IPS DF 6.9 (cell line): ENCODE measurements at places on chromosomes 3 and 15.

DNA sequence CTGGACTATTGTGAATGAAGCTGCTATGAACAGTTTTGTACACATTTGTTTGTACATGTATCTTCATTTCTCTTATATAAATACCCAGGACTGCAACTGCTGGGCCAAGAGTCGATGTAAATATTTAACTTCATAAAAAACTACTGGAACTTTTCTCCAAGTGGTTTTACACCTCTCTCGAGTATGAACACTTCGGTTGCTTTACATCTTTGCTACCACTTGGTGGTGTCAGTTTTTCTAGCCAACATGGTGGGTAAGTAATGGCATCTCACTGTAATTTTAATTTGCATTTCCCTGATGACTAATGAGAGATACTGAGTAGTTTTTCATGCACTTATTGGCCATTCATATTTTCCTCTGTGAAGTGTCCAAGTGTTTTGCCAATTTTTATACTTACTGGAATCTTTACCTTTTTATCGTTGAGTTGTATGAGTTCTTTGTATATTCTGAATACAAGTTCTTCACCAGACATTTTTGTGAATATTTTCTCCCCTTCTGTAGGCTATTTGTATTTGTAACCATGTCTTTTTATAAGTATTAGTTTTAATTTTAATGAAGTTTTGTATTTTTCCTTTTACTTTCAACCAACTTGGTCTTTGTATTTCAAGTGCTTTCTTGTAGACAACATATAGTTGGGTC lies 44.4 kb downstream of the PCOLCE2 start:
- no peak for DNase-seq

- DNase-seq, result no peak
Measured at GRCh38 chr15:67207555-67208207, 46.8 kb downstream of the AAGAB start.

DNA sequence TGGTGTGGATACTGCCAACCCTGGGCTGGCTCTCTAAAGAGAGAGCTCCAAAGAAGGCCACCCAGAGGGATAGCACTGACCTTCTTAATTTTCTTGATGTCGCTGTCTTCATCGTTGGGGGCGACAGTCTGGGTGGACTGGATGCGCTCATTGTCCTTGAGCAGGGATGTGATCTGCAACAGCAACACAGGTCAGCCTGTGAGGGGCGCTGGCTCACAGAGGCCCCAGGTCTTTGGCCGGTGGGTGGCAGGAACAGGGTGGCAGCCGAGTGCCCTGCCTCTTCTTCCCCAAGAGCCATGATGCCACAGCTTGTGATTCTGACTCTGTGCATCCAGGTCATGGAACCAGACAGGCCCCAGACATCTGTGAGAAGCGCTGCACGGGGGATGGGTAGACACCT lies 41.2 kb downstream of the RASGRF1 start:
- DNase-seq, result no peak

- no peak for DNase-seq
Measured at GRCh38 chr3:184466413-184466960, 86.6 kb downstream of the CHRD start.

DNA sequence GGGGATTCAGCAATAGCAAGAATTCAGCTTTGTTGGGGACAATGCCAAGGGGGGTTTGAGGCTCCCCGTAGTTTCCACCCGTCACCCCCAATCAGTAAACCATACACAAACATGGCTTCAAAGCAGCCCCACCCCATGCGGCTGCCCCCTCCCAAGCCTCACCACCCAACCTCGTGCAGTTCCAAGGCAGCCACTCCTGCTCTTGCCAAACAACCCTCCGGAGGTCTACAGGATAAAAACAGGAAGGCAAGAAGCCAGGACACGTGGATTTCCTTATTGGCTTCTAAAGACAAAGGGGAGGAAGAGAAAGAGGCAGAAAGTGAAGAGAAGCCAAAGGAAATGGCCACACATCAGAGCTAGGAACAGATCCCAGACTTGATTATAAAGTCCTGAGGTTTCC lies 121.1 kb downstream of the SHQ1 start:
- no peak for DNase-seq

DNA sequence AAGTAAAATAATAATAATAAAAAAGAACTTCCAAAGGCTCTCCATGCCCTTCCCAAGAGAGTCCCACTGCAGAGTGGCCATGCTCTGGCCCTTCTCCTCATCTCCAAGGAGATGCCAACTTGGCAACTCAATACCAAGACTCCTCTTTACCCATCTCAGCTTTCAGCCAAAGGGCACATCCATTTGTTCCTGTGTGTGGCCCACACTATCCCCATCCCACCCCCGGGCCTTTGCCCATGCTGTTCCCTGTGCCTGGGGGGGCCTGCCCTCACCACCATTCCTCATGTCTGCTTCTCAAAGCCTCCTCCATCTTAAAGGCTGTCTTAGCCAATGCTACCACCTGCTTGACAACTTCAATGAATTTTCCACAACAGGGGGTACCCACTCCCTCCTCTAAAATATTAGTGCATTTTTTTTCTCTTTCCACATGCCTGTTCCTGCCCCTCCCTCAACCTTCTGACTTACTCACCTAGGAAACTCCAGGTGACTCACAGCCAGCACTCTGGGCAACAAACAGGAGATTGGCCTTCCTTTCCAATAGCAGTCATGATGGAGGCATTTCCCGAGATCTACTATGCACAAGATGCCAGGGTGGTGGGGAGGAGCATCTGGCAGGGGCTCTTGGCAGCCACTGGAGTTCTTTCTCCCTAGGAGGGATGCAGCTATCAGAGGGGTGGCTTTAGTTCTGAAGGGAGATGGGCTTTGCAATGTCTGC lies 109.4 kb upstream of the SMAD3 start:
- DNase-seq, result no peak

DNA sequence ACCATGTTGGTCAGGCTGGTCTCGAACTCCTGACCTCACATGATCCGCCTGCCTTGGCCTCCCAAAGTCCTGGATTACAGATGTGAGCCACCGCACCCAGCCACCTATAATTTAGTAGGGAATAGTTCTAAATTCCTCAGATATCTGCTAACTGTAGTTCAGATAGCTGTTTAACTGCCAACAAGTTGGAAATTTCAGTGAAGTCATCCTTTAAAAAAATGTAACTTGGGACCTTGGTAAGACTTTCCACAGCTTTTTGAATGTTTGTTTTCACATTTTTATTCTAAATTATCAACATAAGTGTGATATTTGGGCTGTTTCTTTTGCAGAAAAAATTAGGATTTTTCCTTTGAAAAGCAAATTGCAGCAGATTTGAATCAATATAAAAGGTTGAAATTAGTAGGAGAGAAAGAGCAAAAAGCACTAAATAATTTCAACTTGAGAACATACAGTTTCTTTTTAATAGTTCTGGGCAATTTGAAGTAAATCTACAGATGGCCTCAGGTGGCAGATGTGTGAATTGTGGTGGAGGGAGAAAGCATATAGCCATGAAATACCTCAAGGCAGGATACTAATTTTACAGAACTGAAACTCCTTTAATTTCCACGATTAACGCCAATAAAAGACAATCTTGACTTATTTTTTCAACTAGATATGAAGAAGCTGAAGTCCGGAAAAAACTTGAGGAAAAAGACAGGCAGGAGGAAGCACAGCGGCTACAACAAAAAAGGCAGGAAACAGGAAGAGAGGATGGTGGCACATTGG lies 34.3 kb downstream of the USP8 start:
- DNase-seq, result no peak

DNA sequence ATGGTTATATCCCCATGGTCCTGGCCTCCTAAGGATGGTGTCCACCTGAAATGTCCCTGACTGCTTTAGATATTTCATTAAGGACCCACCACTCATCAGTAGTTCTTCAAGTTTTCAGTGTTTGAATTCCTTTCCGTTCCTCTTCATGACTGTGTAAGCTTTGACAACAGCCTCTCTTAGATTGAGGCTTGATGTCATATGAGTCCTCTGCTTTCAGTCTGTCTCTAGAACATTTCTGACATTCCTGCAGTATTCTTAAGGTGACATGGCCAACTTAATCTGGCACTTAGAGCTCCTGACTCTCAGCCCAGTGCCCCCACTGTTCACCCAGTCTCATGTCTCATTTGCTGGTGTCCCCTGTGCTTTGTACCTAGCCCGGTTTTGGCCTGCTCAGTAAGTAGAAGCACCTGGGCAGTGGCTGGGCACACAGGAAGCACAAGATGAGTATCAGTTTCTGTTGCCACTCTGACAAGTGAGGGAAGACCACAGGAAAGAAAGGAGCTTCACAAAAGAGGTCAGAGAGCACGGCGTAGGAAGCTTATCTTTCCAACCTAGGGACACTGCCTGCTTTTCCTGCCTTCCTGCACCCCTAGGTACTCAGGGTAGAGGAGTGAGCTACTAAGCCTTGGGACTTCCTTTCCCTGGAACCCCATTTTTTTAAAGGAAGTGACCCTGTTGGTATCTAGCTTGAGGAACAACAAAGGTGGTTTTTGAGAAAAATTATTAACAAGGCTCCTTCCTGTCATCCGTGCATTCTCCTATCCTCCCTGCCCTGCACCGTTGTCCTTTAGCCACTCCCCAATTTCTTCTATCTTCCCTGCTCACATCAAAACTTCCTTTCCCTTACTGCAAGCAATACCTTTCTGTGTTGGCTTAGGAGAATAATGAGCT lies 103.1 kb downstream of the KLHL25 start:
- DNase-seq, result no peak

DNA sequence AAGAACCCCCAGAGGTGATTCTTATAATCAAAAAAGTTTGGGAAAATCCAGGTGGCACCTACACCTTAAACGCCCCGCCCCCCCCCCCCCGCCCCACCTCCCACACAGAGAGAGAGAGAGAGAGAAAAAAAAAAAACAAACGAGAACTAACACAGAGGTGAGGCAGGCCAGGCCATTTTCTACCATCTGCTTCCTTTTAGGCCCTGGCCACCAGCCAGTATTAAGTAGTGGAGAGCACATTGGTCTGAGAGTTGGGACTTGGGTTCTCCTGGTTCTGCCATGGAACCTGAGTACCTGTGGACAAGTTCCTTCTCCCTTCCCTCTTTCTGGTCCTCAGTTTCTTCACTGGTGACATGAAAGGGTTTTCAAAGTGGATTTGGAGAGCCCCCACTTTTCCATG lies 60.6 kb downstream of the SLC6A11 start:
- no peak for DNase-seq

DNA sequence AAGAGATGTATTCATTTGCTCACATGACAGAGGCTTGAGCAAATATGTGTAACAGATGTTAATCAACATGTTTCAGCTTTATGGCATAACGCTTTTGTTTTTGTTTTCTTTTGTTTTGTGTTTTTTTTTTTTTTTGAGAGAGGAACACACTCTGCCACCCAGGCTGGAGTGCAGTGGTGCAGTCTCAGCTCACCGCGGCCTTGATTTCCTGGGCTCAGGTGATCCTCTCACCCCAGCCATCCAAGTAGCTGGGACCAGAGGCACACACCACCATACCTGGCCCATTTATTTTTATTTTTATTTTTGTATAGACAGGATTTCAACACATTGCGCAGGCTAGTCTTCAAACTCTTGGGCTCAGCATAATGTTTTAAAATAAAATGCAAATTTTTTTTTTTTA lies 1504.4 kb upstream of the CADM2 start:
- no peak for DNase-seq

- no peak for DNase-seq
Measured at GRCh38 chr3:126714276-126714900, 10.3 kb downstream of the CHCHD6 start.

DNA sequence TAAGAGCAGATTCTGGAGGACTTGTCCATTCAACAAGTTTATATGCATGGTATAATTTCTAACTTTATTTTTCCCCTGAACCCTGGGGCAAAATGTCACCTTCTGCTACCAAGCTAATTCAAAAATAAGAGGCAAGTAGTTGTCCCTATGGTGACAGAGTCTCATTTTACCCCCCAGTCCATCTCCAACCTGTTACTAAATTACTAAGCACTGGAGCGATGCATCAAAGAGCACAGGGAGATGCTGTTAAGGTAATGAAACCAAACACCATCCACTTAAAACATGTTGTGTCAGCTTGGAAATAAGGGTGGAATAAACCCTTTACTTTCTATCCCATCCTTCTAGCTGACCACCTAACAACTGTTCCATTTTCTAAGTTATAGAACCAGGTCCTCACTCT lies 417.4 kb upstream of the ATP11B start:
- no peak for DNase-seq

- no peak for DNase-seq
Measured at GRCh38 chr15:65638109-65638508, 16.4 kb downstream of the SLC24A1 start.

DNA sequence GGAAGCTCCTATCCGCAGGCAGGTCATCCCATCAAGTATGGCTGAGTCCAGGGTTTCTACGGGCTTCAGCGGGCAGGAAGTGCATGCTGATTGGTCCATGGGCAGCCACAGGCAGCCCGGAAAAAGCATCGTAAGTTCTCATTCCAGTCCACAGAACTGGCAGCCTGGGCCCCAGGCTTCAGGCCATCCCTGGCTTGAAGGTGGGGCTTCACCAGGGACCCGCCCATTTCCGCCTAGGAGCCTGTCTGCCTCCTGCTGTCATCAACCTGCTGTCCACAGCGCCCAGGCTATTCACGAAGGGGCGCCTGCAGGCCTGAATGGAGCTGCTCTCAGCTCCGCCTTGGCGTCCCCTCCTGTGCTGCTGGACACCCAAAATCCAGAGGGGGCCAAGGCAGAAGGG lies 13.9 kb downstream of the PCYT1A start:
- no peak for DNase-seq

- no peak for DNase-seq
Measured at GRCh38 chr15:37995461-37996347, 61.3 kb downstream of the TMCO5A start.

DNA sequence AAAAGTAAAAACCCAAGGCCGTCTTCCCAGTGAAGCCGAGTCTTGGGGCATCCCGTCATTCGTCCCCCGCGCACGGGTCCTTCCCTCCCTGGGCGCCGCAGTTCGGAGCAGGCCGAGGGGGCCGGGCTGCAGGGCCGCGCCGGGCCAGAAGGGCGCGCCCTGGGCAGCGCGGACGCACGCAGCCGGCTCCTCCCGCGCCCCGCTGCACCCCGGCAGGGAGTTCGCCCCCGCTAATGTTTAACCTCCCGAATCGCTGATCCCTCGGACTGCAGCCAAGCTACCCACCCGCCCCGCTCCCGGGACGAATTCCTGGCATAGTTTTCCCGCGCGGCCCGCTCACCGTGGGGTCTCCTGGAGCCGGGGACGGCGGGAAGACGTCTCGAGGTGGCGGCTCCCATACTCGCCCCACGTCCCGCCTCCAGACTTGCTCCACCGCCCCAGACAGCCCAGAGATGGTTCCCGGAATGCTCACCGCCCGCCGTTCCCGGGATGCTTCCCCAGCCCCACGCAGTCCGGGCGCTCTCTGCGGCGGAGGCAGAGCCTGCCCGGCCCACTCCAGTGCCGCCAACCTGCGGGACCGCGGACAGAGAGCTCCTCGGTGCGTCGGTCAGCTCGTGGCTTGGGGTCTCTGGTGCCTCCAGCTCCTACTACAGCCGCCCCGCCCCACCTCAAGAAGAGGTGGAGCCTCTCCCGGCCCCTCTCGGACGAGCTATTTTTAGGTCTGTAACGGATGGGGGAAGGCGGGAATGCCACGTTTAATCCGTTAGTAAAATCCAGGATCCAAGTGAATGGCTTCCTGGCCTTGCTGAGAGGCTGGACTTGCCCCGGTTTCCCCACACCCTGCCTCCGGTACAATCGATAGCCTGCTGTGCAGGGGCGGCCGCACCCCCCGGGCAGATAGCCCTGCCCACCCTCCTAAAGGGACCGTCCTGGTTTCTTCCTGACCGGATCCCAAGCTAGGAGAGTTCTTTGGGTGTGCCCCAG lies at the start of gene DZIP1L:
Gene DZIP1L, minus strand, starts transcription at position 621 of the 984 bp plus-strand sequence. CDS start 11,637 bp downstream, outside the sequence.
- no peak for DNase-seq

- no peak for DNase-seq
Measured at GRCh38 chr15:40932156-40932555, 3.0 kb downstream of the DLL4 start.
